ENCODE measurements at places on chromosomes 3 and 15.

DNA sequence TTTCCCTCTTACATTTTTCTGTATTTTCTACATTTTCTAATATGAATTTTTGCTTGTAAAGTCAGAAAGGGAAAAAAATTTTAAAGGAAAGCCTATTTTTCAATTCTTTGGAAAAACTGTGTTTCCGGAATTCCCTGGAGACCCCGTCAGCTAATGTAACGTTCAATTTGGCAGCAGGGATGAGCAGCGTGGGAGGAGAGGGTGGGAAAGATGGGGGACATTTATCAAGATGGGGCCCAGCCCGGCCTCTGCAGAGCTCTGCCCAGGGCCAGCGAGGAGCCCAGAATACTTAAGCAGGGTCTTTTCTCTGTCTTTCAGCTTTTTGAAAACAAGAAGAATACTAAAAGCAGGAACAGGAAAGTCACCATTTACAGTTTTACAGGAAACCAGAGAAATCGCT is 129.0 kb downstream of the LRRK1 start:
- no peak overlapping the region for H3K4me3 ChIP-seq
- DNase-seq = no peak
- no peaks in the 10 kb centered on the region for H3K4me1 ChIP-seq
- no peak overlapping the region for H3K27ac ChIP-seq
- H3K27me3 ChIP-seq = peaks cover 2% of the 10 kb centered on the region

DNA sequence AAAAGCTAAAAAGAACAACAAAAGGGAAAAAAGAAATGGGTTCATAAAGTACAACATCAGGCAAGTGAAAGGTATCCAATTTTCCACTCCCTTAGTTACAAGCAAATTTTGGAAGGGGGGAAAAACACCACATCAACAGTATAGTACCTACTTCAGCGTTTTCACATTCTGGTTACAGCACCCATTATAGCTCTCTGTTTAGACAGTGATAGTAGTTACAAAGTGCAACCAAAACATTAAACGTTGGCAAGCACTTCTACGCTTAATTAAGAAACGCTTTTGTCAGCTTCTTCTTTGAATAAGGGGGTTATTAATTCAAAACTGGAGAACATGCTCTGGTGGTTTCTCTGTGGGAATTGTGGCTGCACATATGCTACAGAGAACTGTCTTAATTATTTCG is 180.2 kb downstream of the VPS13C start:
- no peaks in the 10 kb centered on the region for H3K4me1 ChIP-seq
- no peak overlapping the region for H3K27ac ChIP-seq
- no peak overlapping the region for H3K4me3 ChIP-seq
- no peak for DNase-seq
- no peaks in the 10 kb centered on the region for H3K27me3 ChIP-seq

GRCh38 chr3:31878231-31878838 is 102.7 kb downstream of the OSBPL10 start:
- no peak overlapping the region for H3K4me3 ChIP-seq
- no peak overlapping the region for H3K27ac ChIP-seq
- H3K36me3 ChIP-seq = no peaks in the 10 kb centered on the region
- no peaks in the 10 kb centered on the region for H3K27me3 ChIP-seq

- no peaks in the 10 kb centered on the region for H3K36me3 ChIP-seq
- H3K4me3 ChIP-seq = no peak overlapping the region
- no peaks in the 10 kb centered on the region for H3K27me3 ChIP-seq
- DNase-seq = no peak
- no peaks in the 10 kb centered on the region for H3K4me1 ChIP-seq
These were observed 31.9 kb downstream of the ROBO2 start for GRCh38 chr3:77071809-77072208.

GRCh38 chr3:128179484-128179819 is 26.2 kb downstream of the EEFSEC start:
- H3K4me3 ChIP-seq = no peak overlapping the region
- peaks cover 17% of the 10 kb centered on the region for H3K4me1 ChIP-seq
- peaks cover 5% of the 10 kb centered on the region for H3K36me3 ChIP-seq
- H3K27me3 ChIP-seq = no peaks in the 10 kb centered on the region
- no peak overlapping the region for H3K27ac ChIP-seq

- DNase-seq = no peak
- no peaks in the 10 kb centered on the region for H3K36me3 ChIP-seq
- no peak overlapping the region for H3K4me3 ChIP-seq
- no peak overlapping the region for H3K27ac ChIP-seq
These were observed 1.8 kb downstream of the CD276 start for GRCh38 chr15:73685981-73686380.

GRCh38 chr3:119627461-119627860 is 29.8 kb downstream of the PLA1A start:
- peaks cover 3% of the 10 kb centered on the region for H3K27me3 ChIP-seq
- peak overlapping the region; percentile 77 for H3K27ac ChIP-seq
- no peak overlapping the region for H3K4me3 ChIP-seq
- H3K36me3 ChIP-seq = no peaks in the 10 kb centered on the region

- peaks cover 23% of the 10 kb centered on the region for H3K27me3 ChIP-seq
- no peaks in the 10 kb centered on the region for H3K4me1 ChIP-seq
- DNase-seq = no peak
- H3K4me3 ChIP-seq = no peak overlapping the region
- no peaks in the 10 kb centered on the region for H3K36me3 ChIP-seq
- no peak overlapping the region for H3K27ac ChIP-seq
These were observed 213.5 kb upstream of the PRICKLE2 start for GRCh38 chr3:64438812-64439211.

- no peak overlapping the region for H3K27ac ChIP-seq
- no peak for DNase-seq
- H3K36me3 ChIP-seq = no peaks in the 10 kb centered on the region
- peaks cover 2% of the 10 kb centered on the region for H3K27me3 ChIP-seq
These were observed 44.5 kb upstream of the PDE8A start for GRCh38 chr15:84937144-84937543.

GRCh38 chr15:55319537-55320237 is 665 bp downstream of the PIGB start:
- peaks cover 42% of the 10 kb centered on the region for H3K4me1 ChIP-seq
- peak; percentile 26 for DNase-seq
- H3K36me3 ChIP-seq = peaks cover 19% of the 10 kb centered on the region
- no peaks in the 10 kb centered on the region for H3K27me3 ChIP-seq
- peak overlapping the region; percentile 97 for H3K4me3 ChIP-seq

- peaks cover 12% of the 10 kb centered on the region for H3K4me1 ChIP-seq
- DNase-seq = no peak
These were observed 79.0 kb downstream of the IGF1R start for GRCh38 chr15:98727115-98728040.

DNA sequence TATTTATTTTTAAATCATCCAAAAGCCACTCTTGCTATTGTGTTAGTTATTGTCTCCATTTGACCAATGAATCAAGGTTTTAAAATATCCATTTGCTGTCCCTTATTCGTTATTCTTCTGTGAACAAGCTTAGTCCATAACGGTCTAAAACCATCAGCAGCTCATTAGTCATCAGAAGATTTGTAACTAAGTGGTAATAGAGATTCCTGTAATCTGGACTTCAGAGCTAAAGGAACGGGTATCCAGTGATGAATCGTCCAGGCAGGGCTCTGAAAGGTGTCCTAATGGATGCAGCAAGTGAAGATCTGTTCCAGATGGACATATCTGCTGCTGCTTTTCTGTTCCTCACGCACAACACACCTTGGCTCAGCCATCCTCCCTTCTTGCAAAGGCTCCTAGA is 362.7 kb upstream of the CFAP20DC start:
- no peaks in the 10 kb centered on the region for H3K36me3 ChIP-seq
- DNase-seq = no peak
- no peak overlapping the region for H3K27ac ChIP-seq
- H3K4me1 ChIP-seq = peaks cover 9% of the 10 kb centered on the region
- H3K4me3 ChIP-seq = no peak overlapping the region
- H3K27me3 ChIP-seq = peaks cover 4% of the 10 kb centered on the region

GRCh38 chr3:151206201-151206600 is 3.2 kb upstream of the GPR171 start:
- peaks cover 17% of the 10 kb centered on the region for H3K36me3 ChIP-seq
- H3K27ac ChIP-seq = peak overlapping the region; percentile 98
- peaks cover 75% of the 10 kb centered on the region for H3K4me1 ChIP-seq
- peak overlapping the region; percentile 41 for H3K4me3 ChIP-seq

GRCh38 chr3:61202086-61202485 is 49.2 kb downstream of the FHIT start:
- H3K4me1 ChIP-seq = no peaks in the 10 kb centered on the region
- H3K36me3 ChIP-seq = no peaks in the 10 kb centered on the region
- H3K27me3 ChIP-seq = no peaks in the 10 kb centered on the region
- no peak for DNase-seq
- H3K27ac ChIP-seq = no peak overlapping the region

- H3K4me3 ChIP-seq = no peak overlapping the region
- peaks cover 1% of the 10 kb centered on the region for H3K36me3 ChIP-seq
- H3K27me3 ChIP-seq = no peaks in the 10 kb centered on the region
- H3K4me1 ChIP-seq = peaks cover 17% of the 10 kb centered on the region
- no peak overlapping the region for H3K27ac ChIP-seq
- DNase-seq = no peak
These were observed 17.6 kb downstream of the HACD3 start for GRCh38 chr15:65547841-65548240.

DNA sequence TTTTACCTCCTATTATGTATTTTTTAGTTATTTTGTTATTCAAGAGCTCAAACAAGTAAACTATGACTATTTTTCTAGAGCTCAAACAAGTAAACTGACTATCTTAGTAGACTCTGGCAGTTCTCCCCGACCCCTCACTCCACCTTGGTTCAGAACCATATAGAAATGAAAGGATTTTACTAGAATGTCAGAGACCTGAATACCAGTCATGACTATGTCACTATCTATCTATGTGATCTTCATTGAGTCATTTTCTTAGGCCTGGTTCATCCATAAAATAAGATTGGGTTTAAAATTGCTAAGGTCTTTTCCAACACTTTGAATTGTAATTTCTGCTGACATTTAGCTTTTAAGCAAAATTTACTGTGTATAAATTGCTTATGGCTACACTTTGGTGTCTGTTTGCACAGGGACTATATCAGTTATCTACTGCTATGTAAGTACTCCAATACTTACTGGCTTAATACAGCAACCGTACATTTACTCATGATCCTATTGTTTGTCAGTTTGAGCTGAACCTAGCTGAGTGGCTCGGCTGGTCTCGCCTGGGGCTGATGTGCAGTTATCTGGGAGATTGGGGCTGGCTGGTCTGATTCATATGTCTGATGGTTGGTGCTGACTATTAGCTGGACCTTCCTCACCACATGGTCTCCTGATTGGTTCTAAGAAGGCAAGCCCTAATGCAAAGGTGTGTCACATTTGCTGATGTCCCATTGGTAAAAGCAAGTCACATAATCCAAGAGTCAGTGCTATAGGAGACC is 37.0 kb downstream of the RASA2 start:
- H3K36me3 ChIP-seq = peaks cover 28% of the 10 kb centered on the region
- H3K4me3 ChIP-seq = no peak overlapping the region
- no peak for DNase-seq

- no peak overlapping the region for H3K4me3 ChIP-seq
- peaks cover 16% of the 10 kb centered on the region for H3K4me1 ChIP-seq
- no peak overlapping the region for H3K27ac ChIP-seq
- H3K27me3 ChIP-seq = peaks cover 8% of the 10 kb centered on the region
- H3K36me3 ChIP-seq = no peaks in the 10 kb centered on the region
These were observed 83.9 kb upstream of the MEF2A start for GRCh38 chr15:99481951-99482230.

DNA sequence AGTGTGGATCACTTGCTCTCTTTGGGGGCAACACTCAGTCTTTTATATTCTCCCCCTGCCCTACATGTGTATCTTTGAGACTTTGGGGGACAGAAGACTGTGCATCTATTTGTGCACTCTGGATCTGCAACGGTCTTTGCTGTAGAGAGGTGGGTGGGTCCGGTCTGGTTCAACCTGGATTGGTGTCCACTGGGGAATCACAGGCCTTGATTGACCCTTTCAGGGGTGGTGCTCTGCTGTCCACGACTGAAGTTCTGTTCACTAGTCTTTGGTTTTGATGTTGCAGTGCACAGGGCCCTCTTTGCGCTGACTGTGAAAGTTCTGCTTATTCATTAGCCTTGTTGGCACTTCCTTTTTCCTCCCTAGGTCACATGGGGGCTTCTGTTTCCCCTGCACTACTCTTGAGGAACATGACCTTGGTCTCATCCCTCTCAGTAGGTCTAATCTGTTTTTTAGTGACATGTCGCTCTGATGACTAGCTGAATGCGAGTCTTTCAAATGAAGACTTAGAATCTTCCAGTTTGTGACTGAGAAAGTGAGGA is 284.2 kb downstream of the SV2B start:
- H3K4me3 ChIP-seq = no peak overlapping the region
- no peak for DNase-seq
- no peak overlapping the region for H3K27ac ChIP-seq
- no peaks in the 10 kb centered on the region for H3K27me3 ChIP-seq

DNA sequence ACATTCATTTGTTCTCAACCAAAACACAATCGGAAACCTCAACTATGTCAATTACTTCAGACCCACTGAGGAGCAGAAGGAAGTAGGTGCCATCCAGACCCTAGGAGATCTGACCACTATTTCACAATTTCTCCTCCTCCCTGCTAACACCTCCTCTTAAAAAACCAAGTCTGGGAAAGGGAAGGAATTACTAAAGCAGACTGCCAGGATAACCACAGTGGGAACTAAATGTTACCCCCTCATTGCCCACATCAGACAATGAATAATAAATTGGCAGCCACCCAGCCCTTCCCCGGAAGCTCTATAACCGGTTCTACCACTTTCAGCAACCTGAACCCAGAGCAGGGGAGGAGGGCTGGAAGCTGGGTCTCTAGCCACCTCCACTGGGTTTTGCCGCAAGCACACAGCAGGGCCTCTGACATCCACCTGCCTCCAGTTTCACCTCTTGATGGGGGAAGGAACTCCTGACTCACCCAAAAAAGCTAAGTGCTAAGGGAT is 17.6 kb downstream of the C15orf62 start:
- H3K36me3 ChIP-seq = peaks cover 2% of the 10 kb centered on the region
- H3K27ac ChIP-seq = peak overlapping the region; percentile 49
- DNase-seq = peak; percentile 80
- no peak overlapping the region for H3K4me3 ChIP-seq

DNA sequence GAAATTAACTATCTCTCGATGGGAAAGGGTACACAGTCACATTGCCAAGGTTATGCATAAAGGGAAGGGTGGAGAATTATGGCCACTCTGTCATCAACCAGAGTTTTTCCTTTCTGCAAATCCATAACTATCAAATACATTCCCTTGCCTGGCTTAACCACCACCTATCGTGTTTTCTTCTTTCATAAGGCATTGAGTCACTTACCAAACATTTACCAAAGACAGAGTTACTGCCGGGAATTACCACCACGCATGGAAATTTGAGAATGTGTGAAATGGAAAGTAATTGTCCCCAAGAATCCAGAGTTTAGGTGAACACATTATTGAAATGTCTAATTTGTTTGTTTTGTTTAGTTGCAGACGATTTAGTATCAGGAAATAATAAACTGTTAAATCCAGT is 134.3 kb upstream of the LRRN1 start:
- H3K27me3 ChIP-seq = no peaks in the 10 kb centered on the region
- H3K27ac ChIP-seq = no peak overlapping the region
- no peaks in the 10 kb centered on the region for H3K4me1 ChIP-seq
- H3K36me3 ChIP-seq = no peaks in the 10 kb centered on the region
- H3K4me3 ChIP-seq = no peak overlapping the region
- no peak for DNase-seq

All from activated CD4-positive, alpha-beta memory T cell treated with anti-CD3 and anti-CD28 coated beads for 36 hours (primary cell).